Caco-2 (cell line): ENCODE measurements at places on chromosomes 12 and 14. TPM values are rescaled to one million over a fixed set of nuclear protein-coding genes. Genes with fewer than 3 reads are reported as not detected.
A peak's percentile ranks its signal among the peaks of the same experiment; 100 is the strongest.

DNA sequence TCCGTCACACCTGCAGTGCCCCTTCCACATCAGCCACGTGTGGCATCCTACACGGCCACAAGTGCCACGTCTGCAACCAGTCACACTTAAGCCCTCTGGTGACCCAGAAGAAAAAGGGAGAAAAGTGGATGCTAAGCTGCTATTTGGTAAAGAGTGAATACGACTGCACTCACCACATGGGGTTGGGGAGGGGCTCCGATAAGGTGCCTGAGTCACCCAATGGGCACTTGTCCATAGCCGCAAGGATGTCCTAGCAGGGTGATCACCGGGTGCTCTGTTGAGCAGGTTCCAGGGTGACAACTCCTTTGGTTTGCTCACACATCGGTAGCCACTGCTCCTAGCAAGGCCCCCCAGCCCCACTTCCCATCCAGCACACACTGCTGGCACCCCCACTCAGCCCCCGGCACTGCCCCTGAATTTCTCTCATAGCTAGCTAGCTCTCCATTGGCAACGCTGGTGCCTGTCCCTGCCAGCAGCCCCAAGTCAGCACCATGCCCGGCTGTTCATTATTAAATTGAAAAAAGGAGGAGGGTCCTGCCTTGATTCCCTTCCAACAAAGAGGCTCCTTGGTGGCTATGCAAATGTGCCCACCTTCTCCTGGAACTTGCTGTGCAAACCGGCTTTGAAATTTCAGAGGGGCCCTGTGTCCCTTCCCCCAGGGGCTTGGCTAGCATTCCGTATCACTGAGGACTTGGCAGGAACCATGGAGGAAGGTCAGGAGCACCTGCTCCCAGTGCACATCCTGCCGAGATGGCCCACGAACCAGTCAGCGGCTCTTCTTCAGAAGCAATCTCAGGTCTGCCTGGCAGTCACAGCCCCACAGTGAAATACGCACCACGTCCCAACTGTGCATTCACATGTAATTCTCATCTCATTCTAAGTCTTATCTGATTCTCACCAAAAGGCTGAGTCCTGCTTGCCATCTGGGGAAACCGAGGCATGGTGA is 227.7 kb upstream of the DIO3 start:
- H3K27ac ChIP-seq: no peak overlapping the region
- no peak for DNase-seq
- no peaks in the 10 kb centered on the region for H3K27me3 ChIP-seq

DNA sequence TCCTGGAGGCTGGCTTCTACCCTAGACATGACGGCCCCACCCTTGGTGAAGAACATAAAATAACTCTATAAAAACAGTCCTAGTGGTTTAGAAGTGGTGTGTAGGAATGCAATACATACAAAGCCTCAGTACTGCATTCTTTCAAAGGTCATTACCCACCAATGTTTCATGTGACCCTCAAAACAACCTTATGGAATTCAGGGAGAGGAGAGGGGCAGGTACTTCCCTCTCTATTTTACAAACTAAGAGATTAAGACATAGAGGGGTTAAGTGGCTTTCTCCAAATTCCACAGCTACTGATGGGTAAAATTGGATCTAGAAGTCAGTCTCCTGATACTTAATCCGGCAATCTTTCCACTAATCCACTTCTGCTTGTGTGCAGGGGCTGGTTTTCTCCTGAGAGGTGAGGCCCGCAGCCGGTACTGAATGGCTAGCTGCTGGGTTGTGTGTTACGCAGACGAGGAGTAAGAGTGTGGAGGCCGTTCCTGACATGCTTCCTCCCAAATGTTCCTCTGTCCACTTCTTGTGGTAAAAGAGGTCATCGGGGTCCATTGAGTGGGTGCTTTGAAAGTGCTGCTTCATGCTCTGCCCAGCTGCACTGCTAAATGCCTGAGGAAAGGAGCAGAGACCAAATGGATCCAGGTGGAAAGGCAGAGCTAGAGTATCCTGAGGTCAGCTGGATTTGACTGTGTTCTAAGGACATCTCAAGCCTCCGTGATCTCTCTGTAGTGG is 16.2 kb downstream of the SLC7A8 start:
- H3K4me1 ChIP-seq: peaks cover 38% of the 10 kb centered on the region
- no peaks in the 10 kb centered on the region; the same call in 1 of the 2 replicates for H3K36me3 ChIP-seq
- no peak overlapping the region for H3K27ac ChIP-seq
- no peak overlapping the region for H3K4me3 ChIP-seq

- peaks cover 1% of the 10 kb centered on the region; the same call in 1 of the 2 replicates for H3K36me3 ChIP-seq
- no peak overlapping the region for H3K4me3 ChIP-seq
- H3K27ac ChIP-seq: peak overlapping the region; percentile 21
- no peak for DNase-seq
Measured at GRCh38 chr14:81519200-81520011, 14.2 kb downstream of the SEL1L start.

GRCh38 chr14:50977863-50978528 is 33.7 kb upstream of the PYGL start:
- no peak overlapping the region for H3K4me3 ChIP-seq
- no peaks in the 10 kb centered on the region for H3K27me3 ChIP-seq
- no peak for DNase-seq

DNA sequence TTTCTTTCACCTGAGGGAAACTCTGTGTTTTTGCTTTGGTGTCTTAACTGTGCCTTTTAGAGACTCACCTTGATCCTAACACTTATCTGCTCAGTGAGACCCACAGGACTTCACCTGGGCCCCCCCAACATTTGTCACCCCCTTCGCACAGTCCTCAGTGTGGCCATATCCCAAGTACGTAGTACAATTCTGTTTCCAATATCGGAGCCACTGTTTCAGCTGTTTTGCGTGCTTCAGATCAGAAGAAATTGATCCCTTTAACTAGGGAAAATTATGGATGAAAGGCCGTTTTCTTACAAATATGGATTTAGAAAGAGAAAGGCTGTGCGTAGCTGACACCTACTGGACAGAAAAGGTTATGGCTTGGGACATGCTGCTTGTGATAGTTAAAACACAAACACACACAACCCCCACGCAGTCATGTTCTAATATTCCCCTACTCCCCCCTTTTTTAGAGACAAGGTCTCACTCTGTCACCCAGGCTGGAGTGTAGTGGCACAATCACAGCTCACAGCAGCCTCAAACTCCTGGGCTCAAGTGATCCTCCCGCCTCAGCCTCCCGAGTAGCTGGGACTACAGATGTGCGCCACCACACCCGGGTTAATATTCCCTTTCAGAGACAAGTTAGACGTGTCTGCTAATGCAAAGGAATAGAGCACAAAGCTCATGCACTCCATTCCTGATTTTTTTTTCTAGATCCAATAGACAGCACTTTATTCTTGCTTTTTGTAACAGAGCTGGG is 3.6 kb upstream of the SLC7A8 start:
- H3K4me3 ChIP-seq: no peak overlapping the region
- DNase-seq: peak; percentile 53
- H3K36me3 ChIP-seq: no peaks in the 10 kb centered on the region

DNA sequence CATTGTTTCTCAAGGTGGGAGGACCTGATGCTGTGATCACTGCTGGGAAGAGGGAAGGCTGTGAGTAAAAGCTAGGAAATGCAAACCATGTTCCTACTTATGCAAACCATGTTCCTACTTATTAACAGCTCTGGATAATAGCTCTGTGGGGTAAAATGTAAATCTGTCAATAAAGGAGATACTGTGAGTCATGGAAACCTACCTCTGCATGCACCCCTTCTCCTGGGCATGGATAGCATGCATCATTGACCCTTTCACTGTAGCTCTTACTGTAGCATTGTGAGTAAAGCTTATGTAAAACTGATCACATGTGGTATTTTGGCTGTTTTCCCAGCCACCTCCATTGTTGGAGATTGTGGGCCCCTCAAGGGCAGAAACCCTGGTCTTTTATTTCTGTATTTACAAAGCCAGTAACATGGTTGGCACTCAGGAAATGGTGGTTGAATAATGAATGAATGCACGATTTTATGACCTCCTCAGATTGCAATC is 253.7 kb downstream of the GRIN2B start:
- H3K4me1 ChIP-seq: no peaks in the 10 kb centered on the region
- H3K27ac ChIP-seq: no peak overlapping the region
- no peak overlapping the region for H3K4me3 ChIP-seq
- no peaks in the 10 kb centered on the region for H3K36me3 ChIP-seq
- no peaks in the 10 kb centered on the region for H3K27me3 ChIP-seq

DNA sequence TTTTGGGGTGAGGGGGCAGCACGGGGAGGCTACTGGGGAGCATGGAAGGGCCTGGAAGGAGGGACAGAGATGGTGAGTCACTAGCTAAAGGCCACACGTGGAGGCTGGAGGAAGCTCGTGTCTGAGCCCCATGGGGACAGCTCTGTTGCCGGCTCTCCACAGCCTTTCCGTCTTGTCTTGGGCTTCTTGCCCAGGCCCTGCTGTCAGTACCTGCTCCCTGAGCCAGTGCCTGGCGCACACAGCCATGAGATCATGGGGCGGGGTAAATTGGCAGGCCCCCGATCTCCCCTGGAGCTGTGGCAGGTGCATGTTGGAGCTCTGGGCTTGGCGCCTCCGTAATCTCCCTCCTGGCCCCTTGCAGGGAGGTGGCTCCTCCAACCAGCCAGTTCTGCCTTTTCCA is 16.1 kb upstream of the KRT80 start:
- H3K4me1 ChIP-seq: peaks cover 7% of the 10 kb centered on the region; the same call in 1 of the 2 replicates
- H3K4me3 ChIP-seq: no peak overlapping the region
- H3K27ac ChIP-seq: no peak overlapping the region
- H3K27me3 ChIP-seq: no peaks in the 10 kb centered on the region

DNA sequence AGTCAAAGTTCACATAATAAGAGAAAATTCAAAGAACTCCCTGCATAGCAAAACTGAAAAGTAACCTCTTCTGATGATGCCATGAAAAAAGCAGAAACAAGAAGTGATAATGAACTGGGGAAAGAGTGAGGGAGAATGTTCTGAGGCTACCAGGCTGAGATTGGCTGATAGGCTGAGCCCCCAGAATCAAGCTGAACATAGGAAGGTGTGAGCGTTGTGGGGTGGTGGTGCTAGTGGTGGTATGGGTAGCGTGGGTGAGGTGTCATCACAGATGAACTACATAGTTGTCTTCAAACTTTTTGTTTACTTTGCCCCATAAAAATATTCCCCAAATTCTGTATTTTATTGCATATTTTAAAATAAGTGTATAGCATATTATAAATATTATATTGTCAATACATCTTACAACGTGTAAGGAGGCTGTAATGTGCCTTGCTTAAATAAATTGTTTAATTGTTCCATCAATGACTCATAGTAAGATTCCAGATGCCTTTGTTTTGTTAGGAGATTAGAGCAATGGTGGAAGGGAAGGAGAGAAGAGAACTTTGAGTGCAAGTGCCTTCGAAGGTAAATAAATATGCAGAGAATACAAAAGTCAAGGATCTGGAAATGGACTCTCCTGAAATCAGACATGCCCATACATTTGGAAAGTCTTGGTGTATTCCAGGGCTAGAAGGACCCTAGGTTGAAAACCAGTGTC is 15.8 kb upstream of the CFAP54 start:
- no peaks in the 10 kb centered on the region for H3K27me3 ChIP-seq
- no peak for DNase-seq
- H3K27ac ChIP-seq: no peak overlapping the region
- no peaks in the 10 kb centered on the region for H3K36me3 ChIP-seq
- H3K4me3 ChIP-seq: no peak overlapping the region
- no peaks in the 10 kb centered on the region for H3K4me1 ChIP-seq

GRCh38 chr12:26691234-26691970 is 141.6 kb downstream of the ITPR2 start:
- H3K4me3 ChIP-seq: no peak overlapping the region
- no peak for DNase-seq
- H3K27ac ChIP-seq: peak overlapping the region; percentile 38
- H3K27me3 ChIP-seq: no peaks in the 10 kb centered on the region
- peaks cover 4% of the 10 kb centered on the region for H3K4me1 ChIP-seq

GRCh38 chr14:31508135-31508534 is 20.3 kb upstream of the GPR33 start:
- no peak overlapping the region for H3K27ac ChIP-seq
- DNase-seq: no peak
- no peaks in the 10 kb centered on the region for H3K27me3 ChIP-seq
- no peak overlapping the region for H3K4me3 ChIP-seq
- H3K4me1 ChIP-seq: no peaks in the 10 kb centered on the region
- no peaks in the 10 kb centered on the region for H3K36me3 ChIP-seq

Gene CLEC12A
- total RNA-seq: not detected in 2 replicates

Gene MBIP
- total RNA-seq: 27.8 and 28.8 TPM in 2 replicates

Gene CFAP54
- 0.12 and 0.14 TPM in 2 replicates for total RNA-seq

Gene IL26
- total RNA-seq: not detected in 2 replicates
